Fibroblast of skin of scalp (primary cell): ENCODE measurements at places on chromosomes 13 and 19.

DNA sequence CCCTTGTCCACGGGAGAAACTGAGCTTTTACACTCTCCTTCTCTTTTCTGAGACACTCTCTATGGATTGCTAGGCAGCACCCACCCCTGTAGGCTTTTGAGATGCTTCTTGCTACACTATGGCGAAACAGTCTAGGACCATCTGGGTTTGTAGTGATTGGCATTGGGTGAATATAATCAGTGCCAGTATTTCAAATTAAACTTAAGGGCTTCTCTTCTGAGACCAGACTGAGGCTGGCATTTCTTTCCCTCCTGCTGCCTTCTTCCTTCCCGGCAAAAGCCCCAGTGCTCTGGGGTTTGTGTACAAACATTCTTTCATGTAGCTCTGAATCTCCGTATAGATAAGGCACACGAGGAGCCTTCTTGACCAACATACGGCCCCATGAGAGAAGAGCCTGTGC lies 276.7 kb downstream of the SLC7A1 start:
- no peak for DNase-seq

DNA sequence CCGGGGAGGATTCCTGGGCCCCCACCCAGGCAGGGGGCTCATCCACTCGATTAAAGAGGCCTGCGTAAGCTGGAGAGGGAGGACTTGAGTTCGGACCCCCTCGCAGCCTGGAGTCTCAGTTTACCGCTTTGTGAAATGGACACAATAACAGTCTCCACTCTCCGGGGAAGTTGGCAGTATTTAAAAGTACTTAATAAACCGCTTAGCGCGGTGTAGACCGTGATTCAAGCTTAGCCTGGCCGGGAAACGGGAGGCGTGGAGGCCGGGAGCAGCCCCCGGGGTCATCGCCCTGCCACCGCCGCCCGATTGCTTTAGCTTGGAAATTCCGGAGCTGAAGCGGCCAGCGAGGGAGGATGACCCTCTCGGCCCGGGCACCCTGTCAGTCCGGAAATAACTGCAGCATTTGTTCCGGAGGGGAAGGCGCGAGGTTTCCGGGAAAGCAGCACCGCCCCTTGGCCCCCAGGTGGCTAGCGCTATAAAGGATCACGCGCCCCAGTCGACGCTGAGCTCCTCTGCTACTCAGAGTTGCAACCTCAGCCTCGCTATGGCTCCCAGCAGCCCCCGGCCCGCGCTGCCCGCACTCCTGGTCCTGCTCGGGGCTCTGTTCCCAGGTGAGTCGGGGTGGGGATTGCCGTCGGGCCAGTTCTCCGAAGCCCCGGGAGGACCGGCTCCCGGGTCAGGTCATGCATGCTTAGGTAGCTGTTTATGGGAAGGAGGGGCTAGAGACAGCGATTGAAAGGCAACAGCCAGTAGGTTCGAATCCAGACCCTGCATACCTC lies at the start of gene ICAM1:
TSS of gene ICAM1 (plus strand) at position 505 of the 779 bp plus-strand sequence. CDS start at position 545, 40 bp downstream.
- DNase-seq, result peak; percentile 38

GRCh38 chr19:13604902-13605586 lies 98.8 kb upstream of the CACNA1A start:
- no peak for DNase-seq

DNA sequence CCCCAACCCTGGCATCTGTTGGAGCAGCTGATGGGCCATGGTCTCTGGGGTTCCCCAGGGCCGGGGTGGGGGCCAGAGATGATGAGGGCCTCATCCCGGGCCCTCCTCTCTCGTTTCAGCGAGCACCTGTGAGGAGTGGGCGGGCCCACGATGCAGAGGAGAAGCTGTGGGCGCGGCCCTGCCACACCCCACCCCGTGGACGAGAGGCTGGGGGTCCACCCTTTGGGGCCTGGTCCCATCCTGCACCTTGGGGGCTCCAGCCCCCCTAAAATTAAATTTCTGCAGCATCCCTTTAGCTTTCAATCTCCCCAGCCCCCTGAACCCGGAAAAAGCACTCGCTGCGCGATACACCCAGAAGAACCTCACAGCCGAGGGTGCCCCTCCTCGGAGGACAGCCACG lies 5.6 kb downstream of the HMG20B start:
- no peak for DNase-seq

GRCh38 chr13:39044536-39044935 lies 6.3 kb downstream of the NHLRC3 start:
- no peak for DNase-seq

- peak; percentile 38 for DNase-seq
Observed at GRCh38 chr19:46818812-46819211, 30.4 kb upstream of the SLC1A5 start.

DNA sequence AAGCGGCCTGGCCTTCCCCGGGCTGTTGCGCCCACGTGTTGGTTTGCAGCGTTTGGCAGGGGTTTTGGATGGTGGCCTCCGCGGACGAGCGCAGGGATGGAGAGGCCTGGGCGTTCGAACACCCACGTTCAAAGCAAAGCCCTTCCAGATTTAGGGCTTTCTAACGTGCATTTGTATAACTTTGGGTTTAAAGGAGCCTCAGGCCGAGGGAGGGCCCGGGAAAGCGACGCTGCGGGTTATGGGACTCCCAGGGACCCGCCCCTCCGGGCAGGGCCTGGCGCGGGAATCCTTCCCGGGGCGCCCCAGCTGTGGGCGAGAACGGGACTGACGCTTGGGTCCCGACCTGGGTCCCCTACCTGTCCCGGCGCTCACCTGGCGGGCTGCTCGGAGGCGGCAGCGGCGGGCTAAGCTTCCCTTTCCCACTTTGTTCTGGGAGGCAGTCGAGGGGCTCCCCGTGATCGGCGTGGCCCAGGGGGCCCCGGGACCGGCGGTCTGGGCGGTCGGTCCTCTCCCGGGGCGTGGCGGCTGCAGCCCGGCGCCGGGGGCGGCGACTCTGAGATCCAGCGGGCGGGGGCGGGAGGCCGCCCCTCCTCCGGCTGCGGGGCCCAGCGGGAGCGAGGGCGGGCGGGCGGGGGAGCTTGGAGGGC lies at the start of gene FBXO17:
TSS of gene FBXO17 (minus strand) at position 529 of the 647 bp plus-strand sequence. CDS start 25,423 bp downstream, outside the sequence.
- peak; percentile 75 for DNase-seq

DNA sequence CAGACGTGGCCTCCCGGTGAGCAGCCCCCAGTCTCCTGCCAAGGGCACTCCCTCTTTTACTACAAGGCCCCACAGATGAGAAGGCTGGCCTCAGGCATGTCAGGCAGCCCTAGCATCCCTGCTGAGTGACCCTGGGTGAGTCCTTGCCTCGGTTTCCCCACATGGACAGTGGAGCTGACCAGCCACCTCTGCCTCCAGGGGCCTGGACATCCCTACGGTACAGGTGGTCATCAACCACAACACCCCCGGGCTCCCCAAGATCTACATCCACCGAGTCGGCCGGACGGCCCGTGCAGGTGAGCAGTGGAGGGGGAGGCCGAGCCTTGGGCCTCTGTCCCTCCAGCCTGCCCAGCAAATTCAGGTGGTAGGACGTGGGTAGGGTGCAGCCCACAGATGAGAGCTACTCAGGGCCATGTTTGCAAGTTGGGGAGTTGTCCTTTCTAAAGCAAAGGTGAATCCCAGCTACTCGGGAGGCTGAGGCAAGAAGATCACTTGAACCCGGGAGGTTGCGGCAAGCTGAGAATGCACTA lies 5.2 kb downstream of the DDX49 start:
- DNase-seq, result no peak

DNA sequence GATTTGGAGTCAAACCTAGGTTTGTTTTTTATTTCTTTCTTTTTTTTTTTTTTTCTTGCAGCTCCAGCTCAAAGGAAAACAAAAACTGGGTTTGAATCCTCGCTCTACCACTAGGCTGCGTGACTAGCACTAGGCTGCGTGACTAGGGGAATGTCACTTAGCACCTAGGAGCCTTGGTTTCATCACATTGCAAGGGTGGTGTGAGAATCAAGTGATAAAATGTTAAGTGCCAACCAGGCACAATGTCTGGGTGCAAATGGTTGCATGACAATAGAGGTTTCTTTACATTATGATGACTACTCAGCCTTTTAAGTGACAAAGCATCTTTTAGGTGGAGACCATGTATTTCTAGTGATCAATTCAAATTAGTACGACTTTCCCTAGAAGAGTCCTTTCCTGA lies 27.9 kb downstream of the RCBTB2 start:
- no peak for DNase-seq

DNA sequence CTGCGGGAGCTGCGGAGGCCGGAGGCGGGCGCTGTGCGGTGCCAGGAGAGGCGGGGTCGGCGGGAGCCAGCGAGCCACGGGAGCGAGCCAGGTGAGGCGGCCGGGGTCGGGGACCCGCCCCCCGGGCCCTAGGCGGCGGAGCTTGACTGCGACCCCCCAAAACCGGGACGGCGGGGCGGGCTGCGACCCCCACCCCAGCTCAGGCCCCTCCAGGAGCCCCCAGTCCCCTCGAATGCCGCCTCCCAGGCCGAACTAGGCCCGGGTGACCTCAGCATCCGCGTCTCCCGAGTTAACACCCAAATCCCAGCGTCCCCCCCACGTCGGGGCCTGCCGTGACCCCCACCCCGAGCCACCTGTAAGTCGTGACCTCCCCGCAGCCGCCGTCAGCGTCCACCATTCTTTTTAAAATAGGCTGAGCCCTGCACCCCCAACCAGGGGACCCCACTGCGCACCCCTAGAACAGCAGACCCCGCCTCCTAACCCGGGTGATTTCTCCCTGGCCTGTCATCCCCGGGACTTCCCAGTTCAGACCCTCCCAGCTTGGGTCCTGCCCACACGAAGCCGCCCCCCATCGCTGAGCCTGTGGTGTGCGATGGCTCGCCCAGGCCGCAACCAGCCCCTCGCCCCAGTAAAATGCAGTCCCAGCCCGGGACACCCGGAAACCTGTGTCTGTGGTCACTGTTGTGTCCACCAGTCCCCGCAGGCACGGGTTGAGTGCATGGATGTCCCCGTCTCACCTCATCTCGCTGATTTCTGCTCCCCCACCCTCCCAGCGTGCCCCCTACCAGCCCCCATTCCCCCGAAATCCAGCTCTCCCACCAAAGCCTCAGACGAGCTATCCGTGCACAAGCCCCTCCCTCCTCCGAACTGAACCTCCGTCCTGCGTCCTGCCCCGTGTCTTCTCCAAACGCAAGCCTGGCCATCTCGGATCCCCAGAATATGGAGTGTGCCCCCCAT lies 551 bp downstream of the FZR1 start:
- no peak for DNase-seq

GRCh38 chr13:22883956-22884355 lies 296.8 kb upstream of the SGCG start:
- no peak for DNase-seq

DNA sequence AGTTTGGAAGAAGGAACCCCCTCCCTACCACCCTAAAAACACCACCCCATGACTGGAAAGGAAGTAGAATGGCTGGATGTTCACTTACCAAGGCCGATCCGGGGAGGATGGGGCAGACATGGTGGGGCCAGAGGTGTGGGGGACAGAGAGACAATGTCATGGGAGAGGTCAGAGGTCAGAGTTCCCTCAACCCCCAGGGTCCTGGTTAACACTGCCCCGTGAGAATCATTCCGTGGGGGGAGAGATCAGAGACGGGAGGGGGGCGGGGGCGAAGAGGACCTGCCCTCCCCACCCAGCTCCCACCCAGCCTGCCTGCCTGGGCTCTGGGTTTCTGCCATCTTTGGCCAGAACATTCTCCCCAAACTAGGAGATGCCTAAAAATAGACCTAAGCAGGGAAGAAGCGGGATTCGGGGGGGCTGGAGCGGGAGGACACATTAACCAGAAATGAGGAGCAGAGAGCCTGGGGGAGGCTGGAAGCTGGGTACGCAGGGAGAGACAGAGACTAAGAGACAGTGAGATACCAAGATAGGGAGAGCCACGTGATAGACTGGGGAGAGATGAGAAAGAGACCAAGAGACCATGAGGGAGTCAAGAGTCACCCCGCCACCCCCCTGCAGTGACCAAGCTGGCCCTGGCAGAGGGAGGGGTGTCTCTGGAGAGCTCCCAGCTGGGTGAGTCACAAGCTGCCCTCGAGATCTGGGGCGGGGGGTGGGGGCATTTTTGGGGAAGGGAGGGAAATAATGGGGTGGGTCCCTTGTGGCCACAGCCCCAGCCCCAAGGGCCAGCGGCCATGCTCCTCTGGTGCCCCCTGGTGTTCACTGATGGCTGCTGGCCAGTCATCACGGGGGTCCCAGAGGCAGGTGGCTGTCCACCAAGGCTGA lies 6.1 kb upstream of the KANK2 start:
- DNase-seq, result peak; percentile 96

DNA sequence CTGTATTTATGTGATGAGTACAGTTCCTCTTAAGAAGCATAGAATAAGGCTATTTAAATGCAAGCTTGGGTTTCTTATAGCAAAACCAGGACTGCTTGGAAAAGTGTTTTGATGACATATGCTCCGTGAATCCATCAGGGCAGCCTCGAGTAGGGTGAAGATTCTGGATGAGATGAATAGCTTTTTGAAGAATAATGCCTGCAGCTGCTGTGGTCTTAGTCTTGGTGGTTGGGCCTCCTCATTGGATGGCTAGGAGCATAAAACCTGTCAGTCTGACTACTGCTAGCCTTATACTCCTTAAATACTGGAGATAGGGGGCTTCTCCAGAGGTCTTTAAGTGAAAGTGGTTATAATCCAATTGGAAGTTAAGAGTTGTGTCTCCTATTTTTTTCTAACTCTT lies 704.3 kb downstream of the FGF9 start:
- no peak for DNase-seq
